ENCODE measurements at places on chromosomes 12 and 14.
A peak's percentile ranks its signal among the peaks of the same experiment; 100 is the strongest.

GRCh38 chr12:65615118-65615517, 209.2 kb upstream of the HMGA2 start:
- DNase-seq = no peak

DNA sequence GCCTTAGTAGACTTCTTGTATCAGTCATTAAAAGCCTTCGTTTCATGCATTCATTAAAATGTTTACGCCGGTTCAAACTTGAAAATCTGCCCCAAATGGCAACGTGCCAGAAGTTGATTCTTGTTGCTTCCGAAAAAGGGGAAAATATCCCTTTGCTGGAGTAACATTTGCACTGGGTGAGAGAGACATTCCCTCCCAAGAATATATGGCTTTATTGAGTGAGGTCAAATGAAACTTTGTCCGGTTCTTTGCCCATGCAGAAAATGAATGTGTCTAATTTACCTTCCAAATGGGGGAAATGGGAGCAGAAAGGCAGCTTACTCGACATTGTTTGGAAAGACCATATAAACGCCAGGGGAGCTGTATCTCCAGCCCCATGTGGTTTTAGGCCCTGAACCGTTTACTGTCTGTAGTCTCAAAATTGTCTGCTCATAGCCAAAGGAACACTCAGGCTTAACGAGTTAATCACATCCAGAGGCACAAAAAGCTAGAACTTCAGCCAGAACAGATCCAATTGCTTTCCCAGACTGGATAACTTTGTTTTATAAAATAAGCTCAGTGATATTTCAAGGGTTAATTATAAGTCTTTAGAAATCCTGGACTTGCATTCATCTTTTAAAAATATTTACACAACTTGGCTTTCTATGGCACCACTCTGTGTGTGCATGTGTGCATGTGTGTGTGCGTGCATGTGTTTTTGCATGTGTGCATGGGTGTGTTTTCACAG, 2.9 kb upstream of the EMP1 start:
- no peak for DNase-seq

- peak; percentile 23 for DNase-seq
These were observed 253.1 kb downstream of the EFCAB11 start for GRCh38 chr14:89701211-89702043.

DNA sequence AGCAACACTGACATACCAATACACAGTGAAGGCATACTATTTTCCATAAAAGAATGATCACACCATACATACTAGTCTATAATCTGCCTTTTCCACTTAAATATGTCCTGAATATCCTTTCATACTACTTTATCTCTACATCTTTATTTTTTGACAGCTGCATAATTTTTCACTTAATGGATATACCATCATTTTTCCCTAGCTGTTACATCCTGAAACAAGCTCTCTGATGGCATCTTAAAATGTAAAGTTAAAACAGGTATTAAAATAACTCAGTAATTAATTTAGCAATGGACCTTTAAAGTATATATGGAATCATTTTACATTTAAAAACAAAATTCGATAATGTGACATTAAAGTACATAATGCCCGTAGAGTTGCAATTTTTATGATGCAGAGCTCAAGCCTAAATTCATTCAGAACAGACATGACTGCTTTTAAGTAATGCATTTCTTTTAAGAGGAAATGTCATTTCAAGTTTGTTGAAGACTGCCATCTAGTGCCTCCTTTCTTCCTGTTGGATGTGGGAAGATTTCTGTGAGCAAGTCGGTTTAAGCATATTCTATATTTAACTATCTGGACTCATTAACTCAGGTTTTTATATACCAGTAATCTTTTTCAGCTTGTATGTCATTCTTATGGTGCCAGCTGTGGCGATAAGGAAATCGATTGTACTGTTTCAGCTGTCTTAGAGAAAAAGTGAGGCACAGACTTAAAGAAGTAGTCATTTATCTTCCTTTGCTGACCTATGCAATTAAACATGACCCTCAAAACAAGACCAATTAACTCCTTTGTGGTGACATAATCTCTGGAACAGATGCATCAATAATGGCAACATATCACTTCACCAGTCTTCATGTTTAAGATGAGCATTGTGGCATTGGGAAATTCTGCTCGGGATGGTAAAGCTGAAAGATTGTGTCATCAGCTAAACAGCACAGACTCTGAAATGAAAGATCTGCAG, 20.3 kb downstream of the PRICKLE1 start:
- no peak for DNase-seq

- no peak for DNase-seq
These were observed 94.1 kb downstream of the SLC2A13 start for GRCh38 chr12:40011775-40012129.

GRCh38 chr14:32897698-32898064, 41.0 kb upstream of the NPAS3 start:
- DNase-seq = no peak

DNA sequence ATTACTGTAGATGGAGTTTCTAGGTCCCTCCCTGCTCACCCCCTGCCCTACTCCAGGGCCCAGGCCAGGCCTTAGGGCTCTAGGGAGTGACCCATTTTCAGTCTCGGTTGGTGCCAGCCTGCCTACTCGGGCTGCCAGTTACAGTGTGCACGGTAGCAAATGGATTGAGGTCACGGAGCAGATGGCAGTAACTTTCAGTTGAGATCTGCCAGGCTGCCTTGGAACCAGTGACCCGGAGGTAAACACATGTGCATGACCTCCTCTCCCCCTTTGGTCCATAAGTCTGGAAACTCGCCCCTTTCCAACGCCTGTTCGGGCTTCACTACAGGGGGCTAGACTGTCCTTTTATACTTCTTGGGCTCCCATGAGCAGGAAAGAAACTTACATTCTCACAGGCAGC, 139.7 kb upstream of the TBX3 start:
- DNase-seq = no peak

Measured in kidney epithelial cell (primary cell).